ENCODE measurements at places on chromosomes 2 and 18.

DNA sequence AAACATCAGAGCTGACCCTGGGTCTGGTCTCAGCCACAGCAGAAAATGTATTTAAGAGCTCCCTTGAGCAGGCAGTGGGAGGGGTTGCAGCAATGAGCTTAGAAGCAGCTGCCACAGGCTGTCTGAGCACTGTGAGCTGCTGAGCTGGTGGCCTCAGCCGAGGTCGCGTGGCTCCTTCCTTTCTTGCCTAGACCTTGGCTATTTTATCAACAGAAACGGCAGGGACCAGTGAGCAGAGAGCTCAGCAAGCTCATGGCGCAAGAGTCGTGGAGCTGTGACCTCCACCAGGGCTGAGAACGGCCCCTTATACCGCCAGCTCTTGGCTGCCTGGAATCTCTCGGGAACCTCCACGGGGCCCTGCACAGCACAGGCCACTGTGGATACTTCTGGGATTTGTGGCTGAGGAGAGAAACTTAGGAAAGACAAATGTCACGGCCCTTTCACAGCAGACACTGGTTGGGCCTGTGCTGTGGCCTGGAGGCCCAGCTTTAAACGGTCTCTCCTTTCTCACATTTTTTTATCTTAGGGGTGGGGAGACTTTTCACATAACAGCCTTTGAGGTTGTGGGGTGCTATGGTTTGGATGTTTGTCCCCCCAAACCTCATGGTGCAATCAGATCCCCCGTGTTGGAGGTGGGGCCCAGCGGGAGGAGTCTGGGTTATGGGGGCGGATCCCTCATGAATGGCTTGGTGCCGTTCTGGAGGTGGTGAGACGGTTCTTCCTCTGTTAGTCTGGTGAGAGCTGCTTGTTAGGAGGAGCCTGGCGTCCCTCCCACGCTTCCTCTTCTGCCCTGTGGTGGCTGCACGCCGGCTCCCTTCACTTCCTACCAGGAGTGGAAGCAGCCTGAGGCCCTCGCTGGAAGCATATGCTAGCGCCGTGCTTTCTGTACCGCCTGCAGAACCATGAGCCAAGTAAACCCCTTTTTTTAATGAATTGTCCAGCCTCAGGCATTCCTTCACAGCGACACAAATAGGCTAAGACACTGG, 1.7 kb downstream of the ALLC start:
- no peak for DNase-seq

DNA sequence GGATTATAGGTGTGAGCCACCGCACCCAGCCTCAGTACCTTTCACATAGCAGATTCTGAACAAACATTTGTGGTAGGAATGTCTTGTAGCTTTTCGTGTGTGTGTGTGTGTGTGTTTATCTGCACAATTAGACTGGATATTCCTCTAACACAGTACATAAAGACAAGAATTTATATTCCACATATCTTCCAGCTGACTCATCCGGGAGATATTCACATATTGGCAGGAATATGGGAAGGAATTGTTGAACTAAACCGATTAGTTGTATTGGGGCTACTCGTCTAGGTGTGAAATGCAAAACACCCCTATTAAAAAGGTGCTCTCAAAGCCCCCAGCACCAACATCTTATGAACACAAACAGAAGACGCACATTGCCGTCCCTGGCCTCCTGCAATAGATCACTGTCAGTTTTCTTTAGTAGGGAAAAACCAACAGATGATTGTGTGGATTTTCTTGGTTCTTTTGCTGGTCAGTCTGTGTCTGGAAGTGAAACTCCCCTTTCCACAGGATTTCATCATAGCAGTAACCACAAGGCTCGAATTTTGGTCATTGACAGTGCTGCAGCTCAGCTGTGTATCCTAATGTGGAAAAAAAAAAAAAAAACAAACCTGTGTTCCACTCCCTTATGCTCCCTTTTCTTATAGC, 208.5 kb upstream of the ACVR2A start:
- no peak for DNase-seq

GRCh38 chr2:46445556-46445955, 33.8 kb upstream of the TMEM247 start:
- no peak for DNase-seq

- DNase-seq = no peak
Observed at GRCh38 chr2:56177420-56178220, 6.2 kb upstream of the CCDC85A start.
